ENCODE measurements at places on chromosomes 5 and 9. TPM values are rescaled to one million over a fixed set of nuclear protein-coding genes. Genes with fewer than 3 reads are reported as not detected.

DNA sequence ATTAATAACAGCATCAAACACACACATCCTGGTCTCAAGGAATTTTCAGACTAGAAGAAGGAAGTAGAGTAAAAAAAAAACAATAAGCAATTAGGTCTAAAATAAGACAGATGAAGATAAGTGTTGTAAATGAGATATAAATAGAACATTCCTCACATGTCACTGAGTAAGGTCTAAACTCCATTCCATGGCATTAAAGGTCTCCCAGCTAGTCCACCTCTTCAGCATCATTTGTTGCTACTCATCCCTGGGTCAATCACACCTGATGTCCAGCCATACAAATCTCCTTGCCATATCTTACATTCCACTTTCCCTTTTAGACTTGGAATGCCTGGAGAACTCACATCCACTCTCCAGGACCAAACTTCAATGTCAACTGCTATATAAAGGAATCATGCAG is 214.1 kb upstream of the KLF4 start:
- DNase-seq: no peak

DNA sequence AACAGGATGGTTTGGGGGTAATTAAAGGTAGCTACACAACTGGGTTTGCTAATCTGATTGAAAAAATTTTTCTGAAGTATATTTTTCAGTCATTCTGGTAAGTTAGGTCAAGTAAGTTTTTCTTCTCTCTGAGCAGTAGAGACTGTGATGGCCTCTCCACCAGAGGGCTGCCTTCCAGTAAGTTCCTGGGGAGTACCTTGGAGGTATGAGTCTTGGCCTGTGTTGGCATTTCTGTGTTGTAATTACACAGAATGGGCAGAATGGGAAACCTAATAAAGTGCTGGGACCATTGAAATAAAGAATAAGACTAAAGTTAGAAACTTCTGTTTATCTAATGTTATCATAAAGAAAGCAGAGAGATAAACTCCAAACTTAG is 430.8 kb downstream of the ARHGEF28 start:
- DNase-seq: no peak

DNA sequence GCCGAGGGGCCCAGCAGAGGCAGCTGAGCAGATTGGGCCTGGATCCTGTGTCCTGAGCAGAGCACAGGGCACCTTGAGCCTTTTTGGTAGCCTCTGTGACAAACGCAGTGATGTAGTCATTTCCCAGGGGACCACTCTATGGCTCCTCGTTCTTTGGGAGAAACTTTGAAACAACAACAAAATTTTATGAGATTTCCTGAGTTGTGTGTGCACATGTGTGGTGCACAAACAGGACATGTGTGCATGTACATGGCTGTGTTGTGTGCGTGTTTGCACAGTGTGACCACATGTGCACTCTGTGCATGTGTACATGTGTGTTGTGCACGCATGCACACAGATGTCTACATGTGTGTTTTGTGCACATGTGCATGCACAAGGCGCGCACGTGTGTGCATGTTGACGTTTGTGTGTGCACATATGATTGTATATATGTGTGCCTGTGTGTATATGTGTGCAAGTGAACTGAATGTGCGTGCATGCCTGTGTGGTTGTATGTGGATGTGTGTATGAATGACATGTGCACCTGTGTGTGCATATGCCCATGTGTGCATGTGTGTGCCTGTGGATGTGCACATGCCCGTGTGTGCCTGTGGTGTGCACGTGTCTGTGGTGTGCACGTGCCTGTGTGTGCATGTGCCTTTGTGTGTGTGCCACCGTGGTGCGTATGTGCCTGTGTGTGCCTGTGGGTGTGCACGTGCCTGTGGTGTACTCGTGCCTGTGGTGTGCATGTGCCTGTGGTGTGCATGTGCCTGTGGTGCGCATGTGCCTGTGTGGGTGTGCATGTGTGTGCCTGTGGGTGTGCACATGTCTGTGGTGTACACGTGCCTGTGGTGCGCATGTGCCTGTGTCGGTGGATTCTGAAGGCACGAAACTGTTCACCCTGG is 221.6 kb downstream of the CACNA1B start:
- no peak for DNase-seq

DNA sequence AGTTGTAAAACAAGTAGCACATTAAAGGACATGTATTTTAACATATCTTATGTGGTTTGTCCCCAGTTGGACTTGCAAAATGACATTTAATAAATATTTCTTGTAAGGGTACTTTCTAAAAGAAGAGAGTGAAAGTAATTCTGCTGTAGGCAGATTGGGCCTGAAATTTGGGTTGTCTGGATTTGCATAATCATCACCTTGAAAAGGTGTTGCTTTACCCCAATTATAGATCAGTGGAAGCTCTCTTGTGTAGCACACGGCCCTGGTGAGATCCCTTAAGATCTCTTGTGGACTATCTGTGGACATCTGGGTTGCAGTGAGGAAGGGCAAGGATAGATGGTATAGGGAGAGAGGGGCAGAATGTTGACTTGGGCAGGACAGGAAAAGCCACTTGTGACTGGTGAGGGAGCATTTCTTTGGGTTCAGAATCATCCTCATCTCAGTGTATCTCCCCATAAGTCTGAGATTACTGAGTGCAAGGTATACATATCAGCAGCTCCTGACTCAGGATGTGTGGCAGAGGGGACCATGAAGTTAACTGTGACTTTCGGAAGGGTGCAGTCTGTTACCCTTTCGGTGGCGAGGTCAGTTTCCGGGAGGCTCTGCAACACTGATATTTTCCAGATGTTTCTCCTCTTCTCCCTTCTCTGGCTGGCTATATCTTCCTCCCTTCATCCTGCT is 2.0 kb upstream of the TNFAIP8 start:
- DNase-seq: peak; percentile 61

DNA sequence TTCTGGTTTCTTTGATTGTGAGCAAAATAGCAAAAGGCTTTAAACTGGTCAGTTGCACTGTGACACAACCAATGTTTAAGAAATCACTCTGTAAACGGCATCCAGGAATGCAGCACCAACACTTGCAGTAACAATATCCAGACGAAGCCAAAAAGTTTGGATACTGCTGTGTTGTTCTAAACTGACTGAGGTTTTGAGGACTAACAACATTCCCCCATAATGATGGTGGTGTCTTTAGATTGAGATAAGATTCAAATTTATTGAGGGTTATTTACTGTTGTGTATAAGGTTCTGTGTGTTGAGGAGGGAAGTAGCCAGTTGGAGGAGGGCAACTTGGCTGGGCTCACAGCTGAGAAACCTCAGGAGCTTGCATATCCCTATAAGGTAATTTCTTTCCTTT is 353.6 kb downstream of the BNC2 start:
- DNase-seq: no peak

DNA sequence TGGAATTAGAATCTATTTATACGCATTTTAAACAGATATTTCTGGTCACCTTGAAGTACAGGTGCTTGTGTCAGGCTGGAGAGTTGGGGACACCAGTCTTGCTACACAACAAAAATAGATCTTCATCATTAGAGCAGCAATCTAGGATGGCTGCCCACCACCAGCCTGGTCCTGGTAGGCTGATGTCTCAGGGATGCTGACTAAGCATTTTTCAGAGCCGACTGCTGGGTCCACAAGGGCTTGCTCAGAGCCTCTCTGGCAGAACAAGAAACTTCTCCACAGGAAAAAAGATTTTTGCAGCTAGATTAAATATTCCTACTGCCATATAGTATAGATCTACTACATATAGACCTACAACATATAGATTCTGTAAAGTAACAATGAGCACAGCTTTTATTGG is 12.0 kb upstream of the FAM81B start:
- DNase-seq: no peak

LECT2 gene
- not detected for total RNA-seq

FPGS gene
- total RNA-seq: 80.4 TPM

DNA sequence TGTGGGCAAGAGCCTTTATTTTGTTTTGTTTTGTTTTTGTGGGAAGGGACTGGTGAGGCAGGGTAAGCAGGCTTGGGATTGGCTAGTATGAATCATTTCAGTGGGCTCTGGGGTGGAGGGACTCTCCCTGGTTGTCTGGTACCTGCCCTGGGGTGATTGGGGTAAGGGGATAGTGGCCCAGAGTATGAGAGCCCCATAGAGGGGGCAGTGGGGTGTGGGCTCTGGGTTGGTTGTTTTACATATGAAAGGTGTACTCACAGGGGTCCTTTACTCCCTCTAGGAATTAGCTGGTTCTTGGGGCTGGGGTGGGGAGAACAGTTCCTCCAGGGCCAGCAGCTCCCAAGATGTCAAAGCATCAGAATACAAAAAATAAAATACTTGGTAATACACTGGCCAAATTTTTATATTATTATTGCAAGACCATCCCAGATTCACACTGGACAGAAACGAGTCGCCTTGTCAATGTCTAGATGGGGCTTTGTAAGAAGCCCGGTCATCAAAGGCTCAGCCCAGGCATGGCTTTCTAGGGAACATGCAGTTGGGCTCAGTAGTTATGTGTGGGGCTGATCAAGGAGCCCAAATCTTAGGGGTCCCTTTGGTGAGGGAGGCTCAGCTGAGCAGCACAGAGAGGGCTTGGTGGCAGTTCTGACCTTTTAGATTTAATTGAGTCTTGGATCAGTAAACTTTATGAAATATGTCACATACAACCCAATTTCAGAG is 190.5 kb downstream of the NXNL2 start:
- no peak for DNase-seq

- no peak for DNase-seq
Measured at GRCh38 chr5:39476843-39477220, 52.1 kb upstream of the DAB2 start.

FOXD4L5 gene
- total RNA-seq: 0.11 TPM

DNA sequence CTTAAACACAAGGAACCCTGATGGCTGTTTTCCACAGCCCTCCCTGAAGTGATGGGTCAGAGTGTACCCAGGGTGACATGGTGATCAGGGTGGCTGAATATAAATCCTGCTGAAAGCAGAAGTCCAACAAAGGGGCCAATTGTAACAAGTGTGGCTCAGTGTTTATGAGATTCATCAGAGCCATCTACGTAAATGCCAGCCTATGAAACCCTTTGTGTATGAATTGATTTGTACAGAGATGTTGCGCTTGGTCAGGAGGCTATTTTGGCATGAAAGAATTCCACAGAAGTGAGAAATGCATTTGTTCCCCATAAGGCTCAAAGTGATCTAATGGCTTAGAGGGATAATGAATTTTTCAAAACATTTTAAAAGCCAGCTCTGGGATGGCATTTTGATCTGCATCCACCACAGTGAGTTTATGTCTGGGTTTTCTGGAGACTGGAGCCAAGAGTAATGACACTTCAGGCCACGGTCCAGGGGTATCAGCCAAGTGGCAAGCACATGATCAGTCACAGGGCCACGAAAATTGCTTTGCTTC is 12.4 kb downstream of the PRUNE2 start:
- no peak for DNase-seq

TRIM36 gene
- 0.72 TPM for total RNA-seq

CARD6 gene
- 1.2 TPM for total RNA-seq

DNA sequence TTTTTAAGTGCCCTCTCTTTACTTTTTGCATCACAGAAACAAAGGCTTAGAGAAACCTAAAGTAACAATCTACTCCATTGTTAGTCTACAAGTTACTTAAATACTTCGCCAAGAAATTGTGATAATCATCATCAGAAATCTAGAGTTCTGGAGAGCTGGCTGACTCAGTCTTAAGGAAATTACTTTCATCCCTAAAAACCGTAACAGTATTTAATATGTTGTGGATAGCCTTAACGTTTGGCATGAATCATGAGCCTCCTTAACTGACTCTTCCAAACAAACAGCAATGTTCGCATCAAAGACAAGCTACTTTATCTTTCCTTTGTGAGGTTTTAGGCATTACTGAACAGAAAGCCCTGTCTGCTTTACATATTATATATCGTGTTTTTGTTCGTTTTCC is 128.7 kb downstream of the NIPBL start:
- no peak for DNase-seq

- DNase-seq: no peak
Measured at GRCh38 chr9:68804911-68805889, 100.2 kb downstream of the PIP5K1B start.

DNA sequence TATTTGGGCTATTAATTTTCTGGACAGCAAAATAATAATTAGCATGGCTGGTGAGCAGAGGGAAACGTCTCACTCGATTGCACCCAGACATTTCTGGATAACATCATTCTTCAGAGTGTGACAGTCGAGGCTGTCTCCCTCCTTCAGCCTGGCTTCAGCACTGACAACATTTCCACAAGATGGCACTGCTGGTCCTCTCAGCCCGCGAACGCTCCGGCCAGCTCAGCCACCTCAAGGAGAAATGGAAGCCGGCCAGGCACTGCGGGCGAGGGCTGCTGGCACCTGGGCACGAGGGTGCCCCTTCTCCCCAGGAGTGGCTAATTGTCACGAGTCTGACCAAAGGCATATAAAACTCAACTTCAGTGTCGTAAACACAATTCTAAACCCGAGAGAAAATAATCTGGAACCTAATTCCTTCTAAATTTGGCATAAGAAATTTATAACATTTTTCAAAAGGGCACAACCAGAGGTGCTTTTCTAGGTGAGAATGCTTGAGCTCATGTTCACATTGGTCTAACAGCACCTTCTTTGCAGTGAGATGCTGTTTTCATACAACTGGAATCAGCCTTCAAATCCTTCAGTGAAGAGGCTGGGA is 65.9 kb downstream of the DAP start:
- DNase-seq: peak; percentile 39

GRCh38 chr9:69549310-69550202 is 122.6 kb downstream of the APBA1 start:
- peak; percentile 46 for DNase-seq

QRFP gene
- not detected for total RNA-seq

GRCh38 chr5:73311291-73312110 is 137.1 kb downstream of the FOXD1 start:
- no peak for DNase-seq

DNA sequence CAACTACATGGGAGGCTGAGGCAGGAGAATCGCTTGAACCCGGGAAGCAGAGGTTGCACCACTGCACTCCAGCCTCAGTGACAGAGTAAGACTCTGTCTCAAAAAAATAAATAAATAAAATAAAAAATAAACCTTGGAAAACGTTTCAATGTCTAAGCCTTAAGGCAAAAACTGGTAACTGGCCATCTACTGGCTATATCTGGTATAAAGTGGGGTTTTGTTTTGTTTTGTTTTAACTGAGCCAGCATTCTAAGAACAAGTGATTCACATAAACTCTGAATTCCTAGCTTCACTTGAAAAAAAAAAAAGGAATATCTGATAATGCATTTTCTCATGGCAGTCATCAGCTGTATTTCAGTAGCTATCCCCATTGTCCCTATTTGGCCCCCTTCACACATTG is 126.1 kb upstream of the EFNA5 start:
- DNase-seq: no peak

DNA sequence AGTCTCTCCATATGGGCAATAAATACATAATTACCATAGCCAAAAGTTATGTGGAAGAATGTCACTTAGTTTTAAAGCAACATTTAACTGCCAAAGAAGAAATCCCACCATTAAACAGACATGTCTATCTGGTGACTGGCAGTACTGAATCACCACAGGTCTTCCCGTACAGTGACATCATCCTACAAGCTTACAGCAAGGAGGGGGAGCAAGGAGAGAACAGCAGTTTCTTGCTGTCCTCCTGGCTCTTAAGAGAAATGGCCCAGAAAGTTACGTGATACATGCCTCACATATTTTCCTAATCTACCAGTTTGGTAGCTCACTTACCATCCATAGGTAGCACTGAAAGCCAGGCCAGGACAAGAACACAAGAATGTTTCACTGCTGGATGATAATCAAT is 671.0 kb downstream of the DMRTA1 start:
- DNase-seq: no peak

TMEM215 gene
- not detected for total RNA-seq

- DNase-seq: no peak
Measured at GRCh38 chr5:74501674-74502478, 138.7 kb downstream of the ENC1 start.

- DNase-seq: no peak
Measured at GRCh38 chr9:35681341-35682002, 7.7 kb downstream of the CA9 start.

GHR gene
- total RNA-seq: not detected

IL9 gene
- total RNA-seq: not detected

C5orf22 gene
- total RNA-seq: 23.7 TPM
